ENCODE measurements at places on chromosomes 2 and 18.

GRCh38 chr2:180554330-180554729 lies 426.1 kb upstream of the UBE2E3 start:
- no peak for DNase-seq

GRCh38 chr2:33494155-33494779 lies 17.8 kb downstream of the RASGRP3 start:
- no peak for DNase-seq

- no peak for DNase-seq
Measured at GRCh38 chr18:39711701-39712100, 2146.1 kb upstream of the CELF4 start.

DNA sequence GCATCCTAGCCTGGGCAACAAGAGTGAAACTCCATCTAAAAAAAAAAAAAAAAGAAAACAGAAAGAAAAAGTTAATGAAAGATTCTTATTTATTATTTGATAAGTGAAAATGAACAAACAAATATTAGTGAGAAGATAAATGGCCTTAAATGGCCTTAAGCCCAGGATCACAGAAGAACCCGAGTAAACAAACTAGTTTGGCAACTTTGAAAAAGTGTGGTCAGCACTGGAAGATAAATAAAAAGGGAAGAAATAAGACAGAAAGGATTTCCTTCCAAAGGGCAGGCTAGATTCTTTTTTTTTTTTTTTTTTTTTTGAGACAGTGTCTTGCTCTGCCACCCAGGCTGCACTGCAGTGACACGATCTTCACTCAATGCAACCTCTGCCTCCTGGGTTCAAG lies 692.4 kb downstream of the CPS1 start:
- DNase-seq, result no peak

DNA sequence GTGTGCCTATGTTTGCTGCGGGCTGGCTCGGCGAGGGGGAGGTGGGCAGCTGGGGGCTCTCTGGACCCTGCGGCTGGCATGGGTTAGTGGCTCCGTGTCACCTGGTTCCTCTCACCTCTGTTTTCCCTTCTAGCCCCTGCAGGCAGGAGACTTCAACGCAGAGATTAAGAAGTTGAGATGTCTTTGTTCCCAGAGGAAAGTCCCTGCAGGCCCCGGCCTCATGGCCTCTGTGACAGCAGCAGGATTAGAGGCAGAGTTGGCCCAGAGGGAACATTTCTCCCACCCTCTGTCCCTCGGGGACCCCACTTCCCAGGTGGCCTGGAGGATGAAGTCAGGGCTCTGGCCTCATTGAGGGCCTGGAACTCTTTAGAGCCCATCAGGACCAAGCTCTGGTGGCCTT lies 56.5 kb downstream of the HPCAL1 start:
- DNase-seq, result no peak

DNA sequence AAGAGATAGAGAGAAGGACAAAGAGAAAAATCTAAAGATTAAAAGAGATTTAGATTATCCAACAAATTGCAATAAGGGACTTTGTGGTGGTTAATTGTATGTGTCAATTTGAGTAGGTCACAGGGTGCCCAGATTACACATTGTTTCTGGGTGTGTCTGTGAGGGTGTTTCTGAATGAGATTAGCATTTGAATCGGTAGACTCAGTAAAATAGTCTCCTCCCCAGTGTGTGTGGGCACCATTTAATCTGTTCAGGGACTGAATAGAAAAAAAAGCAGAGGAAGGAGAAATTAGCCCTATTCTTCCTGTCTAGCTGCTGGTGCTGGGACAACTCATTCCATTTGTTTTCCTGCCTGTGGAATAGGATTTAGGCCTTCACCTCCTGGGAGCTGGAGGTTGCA lies 339.8 kb upstream of the EPHA4 start:
- no peak for DNase-seq

DNA sequence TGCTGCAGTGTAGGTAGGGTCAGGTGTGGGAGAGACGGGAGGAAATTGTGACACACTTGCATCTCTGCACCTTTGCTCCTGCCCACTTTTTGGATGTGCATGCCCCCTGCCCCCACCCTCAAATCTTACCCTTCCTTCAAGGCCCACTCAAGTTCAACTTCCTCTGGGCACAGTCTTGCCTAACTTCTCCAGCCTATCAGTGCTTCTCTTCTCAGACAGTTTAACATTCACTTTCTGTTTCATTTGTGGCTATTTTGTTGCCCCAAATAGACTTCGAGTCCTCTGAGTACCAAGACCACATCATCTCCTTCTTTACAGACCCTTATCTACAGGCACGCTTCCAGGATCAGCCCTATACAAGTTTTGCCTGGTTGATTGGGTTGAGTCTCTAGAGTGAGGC lies 2.7 kb downstream of the ST8SIA5 start:
- DNase-seq, result no peak

- DNase-seq, result no peak
Measured at GRCh38 chr2:56170504-56170903, 13.3 kb upstream of the CCDC85A start.

GRCh38 chr2:224832207-224832606 lies 116.0 kb upstream of the CCDC195 start:
- DNase-seq, result no peak

GRCh38 chr2:182740701-182741100 lies 24.6 kb downstream of the DNAJC10 start:
- no peak for DNase-seq

GRCh38 chr18:61676773-61677434 lies 215.9 kb downstream of the RNF152 start:
- no peak for DNase-seq

GRCh38 chr18:73153271-73153670 lies 285.5 kb upstream of the NETO1 start:
- no peak for DNase-seq

Measured in HuH-7.5 (cell line).